ENCODE measurements at places on chromosomes 7 and 10.
A peak's percentile ranks its signal among the peaks of the same experiment; 100 is the strongest.

DNA sequence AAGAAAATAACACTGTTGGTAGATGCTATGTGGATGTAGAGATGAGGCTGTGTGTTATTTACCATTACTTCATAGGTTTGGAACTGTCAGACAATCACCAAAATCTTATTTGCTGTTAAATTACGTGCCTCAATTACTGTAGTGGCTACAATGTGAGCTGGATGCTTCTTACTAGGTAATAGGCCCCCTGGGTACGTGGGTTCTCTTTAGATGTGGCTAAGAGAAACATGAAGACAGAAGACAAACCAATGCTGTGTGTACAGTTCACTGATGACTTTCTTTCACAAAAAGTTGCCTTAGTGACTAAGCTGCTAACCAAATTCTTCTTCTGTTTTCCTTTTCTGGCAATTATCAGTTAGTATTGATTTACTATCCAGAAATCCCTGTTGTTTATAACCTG, 144.6 kb downstream of the SEMA3E start:
- no peak for DNase-seq

DNA sequence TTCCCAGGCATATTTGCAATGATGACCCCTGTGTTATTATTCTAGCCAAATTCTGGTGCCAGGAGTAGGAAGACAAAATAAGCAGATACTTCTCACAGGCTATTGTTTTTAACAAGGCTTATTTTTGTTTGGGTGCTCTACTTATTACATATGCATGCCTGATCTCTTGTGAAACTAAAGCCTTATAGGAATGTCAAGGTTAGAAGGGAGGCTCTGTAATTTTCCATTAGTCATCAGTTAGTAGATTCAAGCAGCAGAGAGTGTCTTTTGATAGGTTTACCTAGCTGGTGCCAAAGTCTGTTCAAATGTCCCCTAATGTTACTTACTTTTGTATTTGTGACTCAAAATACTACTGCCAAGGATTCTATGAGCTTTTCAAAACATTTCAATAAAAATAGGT, 11.7 kb upstream of the TMEM106B start:
- peak; percentile 23 for DNase-seq

- DNase-seq, result no peak
Observed at GRCh38 chr7:150685219-150686029, at the start of gene GIMAP2. TSS of gene GIMAP2 (plus strand) at chr7:150685706. CDS start at chr7:150687060, 1,354 bp downstream.

- DNase-seq, result no peak
Observed at GRCh38 chr10:124867304-124867703, 65.7 kb downstream of the ABRAXAS2 start.

- DNase-seq, result no peak
Observed at GRCh38 chr7:150881189-150881588, 28.9 kb downstream of the AOC1 start.

DNA sequence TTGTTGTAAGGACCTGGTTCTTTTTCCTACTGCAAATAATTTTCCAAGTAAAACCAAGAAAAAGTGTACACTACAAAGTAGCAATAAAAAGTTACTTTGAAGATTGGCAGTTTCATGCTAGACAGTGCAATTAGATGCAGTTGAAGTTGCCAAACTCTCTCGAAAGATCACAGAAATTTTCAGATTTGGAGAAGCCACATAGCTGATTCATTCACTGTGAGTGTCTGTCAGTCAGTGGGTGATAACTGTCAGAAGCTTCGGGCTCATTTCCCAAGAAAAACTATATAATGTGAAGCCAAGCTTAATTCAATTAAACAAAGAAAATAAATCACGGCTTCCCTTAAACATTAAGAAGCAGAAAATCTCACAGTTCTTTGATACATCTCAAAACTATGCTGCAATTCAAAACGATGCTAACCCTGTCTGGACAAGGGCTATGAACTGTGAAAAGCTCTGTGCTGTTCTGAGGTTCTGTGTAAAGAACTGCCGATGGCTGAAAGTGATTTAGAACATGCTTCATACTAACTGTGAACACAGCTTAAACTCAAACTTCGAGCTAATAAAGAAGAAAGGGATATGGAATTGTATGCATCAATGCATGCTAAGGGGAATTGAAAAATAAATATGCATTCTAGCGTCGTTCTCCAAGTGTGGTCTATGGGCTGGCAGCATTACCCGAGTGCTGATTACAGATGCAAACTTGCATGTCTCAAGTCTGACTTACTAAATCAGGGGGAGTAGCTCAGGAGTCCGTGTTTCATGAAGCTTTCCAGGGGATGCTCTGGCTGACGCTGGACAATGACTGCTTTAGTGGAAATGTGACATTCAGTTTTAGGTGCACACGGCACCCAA, 557.4 kb downstream of the CALN1 start:
- DNase-seq, result no peak

DNA sequence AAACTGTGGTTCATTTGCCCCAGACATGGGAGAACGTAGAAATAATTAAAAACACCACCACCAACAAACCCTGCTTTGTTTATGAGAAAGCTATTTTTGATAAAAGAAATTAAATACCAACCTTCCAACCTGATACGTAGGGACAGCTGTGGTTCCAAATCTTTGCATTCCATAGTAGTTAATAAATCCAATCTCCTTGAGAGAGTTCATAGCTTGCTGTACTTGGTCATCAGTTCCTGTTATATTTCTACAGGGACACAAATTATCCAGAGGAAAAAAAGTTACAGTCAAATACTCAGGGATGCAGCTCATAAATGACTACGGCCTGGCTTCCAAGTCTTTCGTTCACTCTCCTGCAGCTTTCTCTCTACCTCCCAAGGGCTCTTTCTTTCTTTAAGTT, 41.1 kb downstream of the PUS7 start:
- DNase-seq, result no peak

DNA sequence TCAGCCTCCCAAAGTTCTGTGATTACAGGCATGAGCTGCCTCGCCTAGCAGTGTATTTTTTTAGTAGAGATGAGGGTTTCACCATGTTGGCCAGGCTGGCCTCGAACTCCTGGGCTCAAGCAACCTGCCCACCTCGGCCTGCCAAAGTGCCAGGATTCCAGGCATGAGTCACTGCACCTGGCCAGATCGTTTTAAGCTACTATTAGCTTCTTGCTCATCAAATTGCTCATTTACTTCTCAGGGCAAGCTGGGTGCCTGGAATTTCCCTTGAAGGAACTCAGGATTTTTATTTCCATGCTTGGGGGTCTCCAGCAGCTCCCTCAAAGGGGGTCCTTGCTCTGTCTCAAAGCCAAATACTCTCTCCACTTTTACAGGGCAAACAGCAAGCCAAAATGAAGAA, 798.0 kb upstream of the AUTS2 start:
- DNase-seq, result no peak

- no peak for DNase-seq
Observed at GRCh38 chr10:124870854-124871425, 69.3 kb downstream of the ABRAXAS2 start.

- no peak for DNase-seq
Observed at GRCh38 chr7:157355784-157356511, 19.1 kb downstream of the DNAJB6 start.

DNA sequence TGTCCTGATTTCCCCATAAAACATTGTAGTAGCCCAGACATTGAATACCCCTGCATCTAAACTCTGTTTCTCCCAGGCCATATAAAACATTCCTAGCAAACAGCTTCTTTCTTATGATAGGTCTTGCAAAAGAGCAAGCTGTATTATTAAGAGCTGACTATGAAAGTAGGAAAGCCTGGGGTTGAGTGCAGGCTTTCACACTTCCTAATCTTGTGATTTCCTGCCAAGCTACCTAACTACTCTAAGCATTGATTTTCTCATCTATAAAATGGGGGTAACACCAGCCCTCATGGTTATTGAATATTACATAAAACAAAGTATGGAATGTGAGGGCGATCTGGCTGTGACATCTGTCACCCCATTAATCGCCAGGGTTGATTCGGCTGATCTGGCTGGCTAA, 81.8 kb downstream of the ZNF277 start:
- no peak for DNase-seq

DNA sequence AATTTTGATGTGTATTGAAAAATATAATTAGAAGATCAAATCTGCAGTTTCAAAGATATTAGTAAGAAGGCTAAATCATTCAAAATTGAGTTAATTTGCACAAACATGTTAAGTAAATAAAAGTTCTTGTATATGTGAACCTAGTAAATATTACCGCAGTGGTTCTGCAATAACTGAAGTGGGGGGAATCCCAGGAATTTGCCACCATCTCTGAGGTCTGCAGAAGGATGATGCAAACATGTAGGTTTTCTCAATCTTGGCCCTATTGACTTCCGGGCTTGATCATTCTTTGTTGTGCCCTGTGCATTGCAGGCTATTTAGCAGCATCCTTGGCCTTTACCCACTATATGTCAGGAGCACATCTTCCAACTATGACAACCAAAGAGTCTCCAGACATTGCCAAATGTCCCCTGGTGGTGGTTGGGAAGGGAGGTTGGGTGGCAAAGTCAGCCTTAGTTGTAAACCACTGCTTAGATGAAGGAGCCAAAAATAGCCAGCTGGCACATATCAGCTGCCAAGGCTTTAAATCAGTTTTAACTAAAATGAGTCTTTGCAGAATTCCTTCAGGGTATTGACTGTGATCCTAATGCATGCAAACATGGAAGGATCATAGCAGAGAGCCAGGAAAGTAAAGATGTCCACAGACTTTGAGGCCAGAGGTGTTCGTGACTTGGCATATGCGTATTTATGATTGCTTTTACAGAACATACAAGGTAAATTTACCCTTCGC, 146.3 kb downstream of the TRIL start:
- DNase-seq, result no peak

GRCh38 chr10:34119456-34119855, 695.6 kb downstream of the PARD3 start:
- DNase-seq, result no peak

DNA sequence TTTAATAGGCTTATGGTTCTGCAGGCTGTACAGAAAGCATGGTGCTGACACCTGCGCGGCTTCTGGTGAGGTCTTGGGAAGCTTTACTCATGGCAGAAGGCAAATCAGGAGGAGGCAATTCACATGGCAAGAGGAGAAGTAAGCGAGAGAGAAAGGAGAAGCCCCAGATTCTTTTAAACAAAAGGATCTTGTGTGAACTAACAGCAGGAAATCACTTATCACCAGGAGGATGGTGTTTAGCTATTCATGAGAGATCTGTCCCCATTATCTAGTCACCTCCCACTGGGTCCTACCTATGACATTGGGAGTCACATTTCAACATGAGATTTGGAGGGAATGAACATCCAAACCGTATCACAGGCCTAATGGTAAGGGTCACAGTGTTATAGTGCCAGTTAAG, 678.0 kb upstream of the KCND2 start:
- no peak for DNase-seq

GRCh38 chr10:99435986-99436638, 5.7 kb upstream of the GOT1 start:
- peak; percentile 31 for DNase-seq

- peak; percentile 15 for DNase-seq
Observed at GRCh38 chr10:24390746-24391145, 181.8 kb downstream of the KIAA1217 start.

DNA sequence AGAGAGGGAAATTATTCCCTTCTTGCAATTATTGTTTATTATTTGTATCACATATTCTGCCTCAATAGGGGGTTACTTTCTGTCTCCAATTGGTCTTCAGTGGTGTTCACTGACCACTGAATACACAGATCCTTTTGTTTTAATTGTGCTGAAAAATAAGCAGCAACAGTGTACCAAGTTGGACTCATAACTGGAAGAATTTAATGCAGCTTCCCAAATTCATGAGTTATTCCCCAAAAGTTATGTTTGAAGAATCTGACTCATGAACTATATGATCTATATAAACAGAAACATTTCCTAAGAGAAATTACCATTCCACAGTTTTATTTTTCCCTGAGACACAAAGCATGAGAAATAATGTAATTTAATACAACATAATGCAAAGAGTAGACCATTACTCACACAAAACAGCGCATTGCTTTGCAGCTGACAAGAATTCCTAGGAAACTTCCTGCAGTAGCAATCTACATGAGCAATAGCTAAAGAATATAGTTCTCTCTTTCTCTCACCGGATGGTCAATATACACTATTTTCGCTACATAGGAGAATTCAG, 479.2 kb downstream of the HTR7 start:
- DNase-seq, result no peak

DNA sequence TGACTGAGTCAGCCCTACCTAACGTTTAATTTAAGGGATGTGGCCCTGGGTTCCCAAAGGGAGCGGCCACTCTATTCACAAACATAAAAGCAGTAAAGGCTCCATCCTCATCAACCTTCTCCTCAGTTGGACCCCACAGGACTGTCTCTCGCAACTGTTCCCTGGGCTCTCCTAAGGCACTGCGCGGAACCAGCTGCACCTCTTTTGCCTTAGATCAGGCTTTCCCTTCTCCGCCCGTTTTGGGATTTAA, 689 bp upstream of the GTPBP4 start:
- no peak for DNase-seq

GRCh38 chr10:73908853-73909539, 1.9 kb upstream of the PLAU start:
- DNase-seq, result peak; percentile 89

DNA sequence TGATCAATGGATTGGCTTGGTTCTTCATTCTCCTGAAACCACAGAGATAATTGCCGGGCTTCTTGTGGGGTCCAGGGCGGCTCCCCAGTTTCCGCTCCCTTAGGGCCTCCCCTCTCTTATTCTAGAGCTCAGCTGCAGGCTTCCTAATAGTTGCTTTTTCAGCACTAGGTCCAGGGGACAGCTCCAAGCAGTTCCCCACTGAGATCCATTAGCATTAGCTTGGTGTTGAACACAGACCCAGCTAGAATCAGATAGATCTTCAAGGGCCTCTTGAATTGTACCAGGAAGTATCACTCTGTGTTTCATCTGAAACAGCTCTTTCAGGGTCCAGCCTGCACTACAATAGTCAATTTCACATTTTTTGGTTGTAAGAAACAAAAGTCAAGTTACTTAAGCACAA, 238.7 kb downstream of the SEC23IP start:
- peak; percentile 5 for DNase-seq

GRCh38 chr10:131249238-131249954, 62.1 kb downstream of the TCERG1L start:
- DNase-seq, result no peak

DNA sequence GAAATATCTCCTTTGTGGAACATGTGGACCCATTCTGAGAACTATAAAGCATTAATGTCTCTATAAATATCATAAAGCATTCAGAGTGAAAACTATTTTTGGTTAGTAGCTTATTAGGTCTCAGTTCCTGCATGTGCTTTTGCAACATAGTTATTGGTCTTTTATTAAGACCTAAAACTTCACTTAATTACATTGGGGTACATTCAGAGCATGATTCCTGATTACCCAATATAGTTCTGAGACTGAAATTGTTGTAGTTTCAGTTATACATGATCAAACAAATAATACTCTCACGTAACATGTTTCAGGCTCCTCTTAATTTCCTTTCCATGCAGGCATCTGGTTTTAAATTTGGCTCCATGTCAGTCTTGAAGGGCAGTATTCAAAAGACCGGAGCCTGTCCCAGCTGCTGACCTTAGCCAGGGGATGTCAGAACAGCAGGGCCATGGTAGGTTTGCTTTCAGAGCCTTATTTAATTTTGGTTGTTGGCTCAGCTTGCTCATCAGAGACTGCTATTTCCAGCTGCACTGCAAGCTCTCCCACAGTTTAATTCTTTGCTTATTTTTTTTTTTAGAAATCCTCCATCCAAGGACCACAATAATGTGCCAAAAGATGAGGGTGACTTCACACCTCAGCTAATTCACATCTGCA, 447.8 kb upstream of the FZD8 start:
- no peak for DNase-seq

GRCh38 chr10:73433538-73433867, at the start of gene MSS51:
TSS of gene MSS51 (minus strand) at chr10:73433561. CDS start at chr10:73428284, 5,277 bp downstream.
- no peak for DNase-seq

- peak; percentile 1 for DNase-seq
Observed at GRCh38 chr7:53218730-53219504, 183.5 kb downstream of the POM121L12 start.

All from astrocyte of the cerebellum (primary cell).